ENCODE measurements at places on chromosomes 7 and 10.

DNA sequence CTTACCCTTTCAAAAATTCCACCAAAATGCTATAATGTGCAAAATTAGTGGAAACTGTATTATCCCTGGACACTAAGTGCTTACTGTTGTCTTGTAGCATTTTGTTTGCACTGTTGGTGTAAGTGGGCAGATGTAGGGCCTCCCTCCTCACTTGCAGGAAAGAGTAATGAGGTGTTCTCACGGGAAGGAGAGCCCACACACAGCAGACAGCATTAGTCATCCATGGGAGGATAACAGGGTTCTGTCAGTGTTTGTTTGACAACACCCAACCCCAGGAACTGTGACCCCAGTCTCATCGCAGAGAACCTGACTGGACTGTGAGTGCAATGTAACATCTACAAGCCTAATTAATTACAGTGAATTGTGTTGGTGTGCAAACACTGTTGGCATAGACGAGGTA is 58.7 kb upstream of the VSTM2A start:
- DNase-seq, result no peak

GRCh38 chr7:101993311-101993710 is 175.9 kb downstream of the CUX1 start:
- DNase-seq, result no peak

GRCh38 chr10:12158111-12158510 is 28.6 kb downstream of the SEC61A2 start:
- no peak for DNase-seq

GRCh38 chr7:30965372-30965771 is 1.6 kb downstream of the GHRHR start:
- no peak for DNase-seq

- no peak for DNase-seq
Measured at GRCh38 chr7:128913870-128914565, 3.5 kb upstream of the KCP start.

- DNase-seq, result no peak
Measured at GRCh38 chr7:23356726-23357125, 57.6 kb downstream of the MALSU1 start.
